ENCODE measurements at places on chromosomes 16 and 17.

DNA sequence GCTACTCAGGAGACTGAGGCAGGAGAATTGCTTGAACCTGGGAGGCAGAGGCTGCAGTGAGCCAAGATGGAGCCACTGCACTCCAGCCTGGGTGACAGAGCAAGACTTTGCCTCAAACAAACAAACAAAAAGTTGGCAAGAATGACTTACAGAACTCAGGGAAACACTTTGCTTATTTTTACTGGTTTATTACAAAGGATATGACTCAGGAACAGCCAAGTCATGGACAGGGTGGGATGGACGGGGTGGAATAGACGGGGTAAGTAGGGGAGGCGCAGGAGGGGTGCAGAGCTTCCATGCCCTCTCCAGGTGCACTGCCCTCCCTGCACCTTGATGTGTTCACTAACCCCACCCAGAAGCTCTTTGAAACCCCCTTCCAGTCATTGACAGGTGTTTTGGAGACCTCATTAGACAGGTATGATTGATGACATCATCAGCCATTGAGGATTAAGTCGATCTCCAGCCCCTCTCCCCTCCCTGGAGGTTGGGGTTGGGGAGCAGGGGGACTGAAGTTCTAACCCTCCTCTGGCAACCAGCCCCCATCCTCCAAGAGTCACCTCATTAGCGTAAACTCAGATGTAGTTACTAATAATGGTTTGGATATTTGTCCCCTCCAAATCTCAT lies 41.3 kb upstream of the ZCCHC14 start:
- no peak for DNase-seq

DNA sequence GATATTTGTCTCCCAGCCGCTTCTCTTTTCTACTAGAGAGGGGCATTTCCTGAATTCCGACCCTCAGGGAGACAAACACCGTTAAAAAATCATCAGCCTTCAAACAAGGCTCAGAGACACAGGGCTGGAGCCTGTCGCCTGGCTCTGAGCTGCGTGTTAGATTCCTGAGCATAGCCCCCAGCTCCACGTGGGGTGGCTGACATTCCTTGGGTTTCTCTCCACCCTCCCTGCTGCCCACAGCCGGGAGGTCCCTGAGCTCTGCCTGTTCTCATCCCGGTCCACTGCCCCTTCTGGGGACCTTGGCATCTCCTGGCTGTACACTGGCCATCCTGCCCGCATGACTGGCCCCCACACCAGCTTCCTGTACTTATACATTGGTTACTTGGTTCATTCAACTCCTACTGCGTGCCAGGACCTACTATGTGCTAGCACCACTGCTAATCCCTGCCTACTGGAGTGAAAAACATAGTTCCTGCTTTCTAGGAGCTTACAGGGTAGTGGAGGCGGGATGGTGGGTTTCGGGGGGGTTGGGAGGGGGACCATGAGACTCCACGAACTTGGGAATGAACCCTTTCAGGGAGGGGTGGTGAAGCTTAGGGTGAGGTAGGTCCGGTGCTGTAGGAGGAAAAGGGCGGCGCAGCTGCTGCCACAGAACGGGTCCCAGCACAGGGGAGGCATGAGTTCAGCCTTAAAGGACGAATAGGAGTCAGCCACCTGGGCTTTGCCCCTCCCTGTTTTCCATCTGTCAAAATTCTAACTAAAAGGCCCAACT lies 52.1 kb upstream of the TMEM132E start:
- no peak for DNase-seq

- DNase-seq = no peak
These were observed 53.1 kb upstream of the WSB1 start for GRCh38 chr17:27240802-27241155.

DNA sequence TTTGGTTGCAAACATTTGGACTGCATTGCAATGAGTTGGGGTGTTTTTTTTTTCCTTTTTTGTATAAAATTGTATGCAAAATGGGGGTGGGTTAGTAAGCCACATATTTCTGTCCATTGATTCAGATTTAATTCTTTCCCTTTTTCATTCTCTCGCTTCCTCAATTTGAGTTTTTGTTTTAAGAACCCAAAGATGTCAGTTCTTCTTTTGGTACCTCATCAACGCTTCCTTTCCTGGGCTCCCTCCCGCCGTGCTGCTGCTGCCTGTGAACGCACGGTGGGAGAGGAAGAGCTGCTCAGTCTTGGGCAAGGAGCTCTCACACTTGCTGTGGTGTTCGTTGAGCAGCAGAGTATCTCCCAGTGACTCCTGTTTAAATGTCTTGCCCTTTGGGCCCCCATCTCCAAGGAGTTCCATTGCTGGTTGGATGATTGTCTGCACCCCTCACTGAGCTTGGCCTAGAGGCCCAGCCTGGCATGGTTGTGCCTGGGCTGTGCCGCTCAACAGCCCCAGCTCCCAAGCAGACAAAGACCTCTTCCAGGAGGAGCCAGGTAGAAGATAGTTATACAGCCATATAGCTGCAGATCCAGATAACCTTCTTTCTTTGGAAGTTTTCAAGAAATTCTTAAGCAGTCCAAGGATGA lies 13.6 kb downstream of the UBFD1 start:
- DNase-seq = peak; percentile 22

DNA sequence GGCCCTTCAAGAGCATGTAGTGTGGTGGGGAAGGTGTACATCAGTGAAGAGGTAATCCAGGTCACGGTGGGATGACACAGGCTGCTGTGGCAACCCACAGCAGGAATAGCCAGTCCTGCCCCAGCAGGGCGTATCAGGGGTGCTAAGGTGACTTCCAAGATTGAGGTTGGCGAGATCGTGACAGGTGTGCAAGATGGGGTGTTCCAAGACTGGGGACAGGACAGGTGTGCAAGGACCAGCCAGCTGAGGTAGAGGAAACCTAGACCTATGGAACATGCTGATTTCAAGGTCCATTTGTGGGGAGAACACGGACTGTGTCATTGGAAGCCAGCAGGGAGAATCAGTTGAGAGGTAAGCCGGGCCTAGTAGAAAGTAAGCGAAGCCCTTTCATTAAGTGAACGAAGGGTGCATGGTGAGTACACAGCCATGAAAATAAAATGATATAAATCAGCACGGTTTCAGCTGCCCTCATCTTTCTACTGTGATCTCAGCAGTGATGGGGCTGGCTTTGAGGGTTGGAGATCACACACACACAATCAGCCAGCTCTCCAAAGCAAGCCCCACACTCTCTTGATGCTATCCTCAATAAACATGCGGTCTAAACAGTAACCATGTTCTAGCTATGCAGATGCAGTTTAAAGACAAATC lies 497.0 kb downstream of the WWOX start:
- DNase-seq = no peak

- DNase-seq = no peak
These were observed 14.8 kb downstream of the UTS2R start for GRCh38 chr17:82386255-82386831.

DNA sequence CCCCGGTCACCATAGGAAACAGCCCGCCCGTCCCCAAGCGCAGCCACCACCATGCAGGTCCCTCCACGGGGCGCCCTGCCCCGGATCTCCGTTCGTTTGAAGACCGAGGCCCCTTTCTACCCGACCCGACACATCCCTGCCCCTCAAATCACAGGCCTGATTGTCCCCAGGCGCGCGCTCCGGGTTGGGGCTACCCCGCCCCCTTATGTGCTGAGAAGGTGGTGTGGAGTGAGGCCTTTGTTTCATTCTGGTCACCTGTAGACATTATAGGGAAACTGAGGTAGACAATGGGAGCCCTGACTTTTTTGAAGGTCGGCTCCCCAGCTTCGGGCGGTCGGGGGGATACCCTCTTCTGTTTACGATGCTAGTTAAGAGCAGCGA lies 763 bp upstream of the ACTG1 start:
- no peak for DNase-seq

DNA sequence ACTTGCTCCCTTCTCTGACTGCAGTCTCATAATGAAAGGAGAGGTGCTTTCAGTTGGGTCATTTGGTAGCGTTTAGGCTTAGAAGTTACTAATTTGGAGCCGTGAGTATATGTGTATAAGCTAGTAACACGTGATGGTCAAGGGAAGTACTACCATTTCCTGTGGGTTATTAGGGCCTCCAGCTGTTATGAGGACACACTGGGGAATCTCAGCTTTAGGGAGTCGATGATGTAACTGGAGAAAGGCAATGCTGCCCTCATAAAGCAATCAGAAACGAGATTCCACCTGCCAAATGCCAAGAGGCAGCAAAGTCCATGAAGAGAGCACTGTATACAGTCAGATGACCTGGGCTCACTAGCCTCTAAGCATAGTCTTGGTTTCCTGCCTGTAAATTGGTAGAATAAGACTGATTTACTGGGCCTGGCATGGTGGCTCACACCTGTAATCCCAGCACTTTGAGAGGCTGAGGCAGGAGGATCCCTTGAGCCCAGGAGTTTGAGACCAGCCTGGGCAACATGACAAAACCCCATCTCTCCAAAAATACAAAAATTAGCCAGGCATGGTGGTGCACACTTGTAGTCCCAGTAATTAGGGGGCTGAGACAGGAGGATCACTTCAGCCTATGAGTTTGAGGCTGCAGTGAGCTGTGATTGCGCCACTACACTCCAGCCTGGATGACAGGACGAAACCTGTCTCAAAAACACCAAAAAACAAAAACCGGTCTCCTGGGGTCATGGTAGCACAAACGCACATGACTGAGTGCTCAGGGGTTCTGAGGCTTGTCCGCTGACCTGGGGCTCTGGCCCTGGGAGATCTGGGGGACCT lies 53.0 kb downstream of the SF3B3 start:
- no peak for DNase-seq

- no peak for DNase-seq
These were observed 5.3 kb downstream of the ZNF385C start for GRCh38 chr17:42092939-42093338.

DNA sequence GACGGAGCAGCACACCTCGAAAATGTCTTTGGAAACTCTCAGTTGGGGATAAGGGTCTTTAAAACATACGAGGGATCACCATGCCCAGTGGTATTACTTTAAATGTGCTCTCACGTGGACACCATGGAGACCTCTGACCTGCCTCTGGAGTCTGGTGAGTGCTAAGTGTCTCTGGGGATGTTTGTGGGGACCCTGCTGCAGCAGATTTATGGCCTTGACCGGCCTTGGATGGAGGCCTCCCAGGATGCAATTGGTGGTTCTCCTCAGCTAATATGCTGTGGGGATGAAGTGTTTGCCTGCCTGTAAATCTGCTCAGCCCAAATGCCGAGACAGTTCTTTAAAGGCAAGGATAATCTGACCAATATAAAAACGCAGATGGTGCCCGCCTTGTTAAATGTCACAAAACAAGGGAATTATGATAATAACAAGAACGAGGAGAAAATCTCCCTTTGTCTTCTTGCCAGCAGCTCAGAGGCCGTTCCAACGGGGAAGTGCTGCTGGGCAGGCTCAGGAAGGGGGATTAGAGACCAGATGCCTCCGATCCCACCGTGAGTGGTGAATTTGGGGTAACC lies 154.4 kb downstream of the ABCC12 start:
- DNase-seq = no peak

DNA sequence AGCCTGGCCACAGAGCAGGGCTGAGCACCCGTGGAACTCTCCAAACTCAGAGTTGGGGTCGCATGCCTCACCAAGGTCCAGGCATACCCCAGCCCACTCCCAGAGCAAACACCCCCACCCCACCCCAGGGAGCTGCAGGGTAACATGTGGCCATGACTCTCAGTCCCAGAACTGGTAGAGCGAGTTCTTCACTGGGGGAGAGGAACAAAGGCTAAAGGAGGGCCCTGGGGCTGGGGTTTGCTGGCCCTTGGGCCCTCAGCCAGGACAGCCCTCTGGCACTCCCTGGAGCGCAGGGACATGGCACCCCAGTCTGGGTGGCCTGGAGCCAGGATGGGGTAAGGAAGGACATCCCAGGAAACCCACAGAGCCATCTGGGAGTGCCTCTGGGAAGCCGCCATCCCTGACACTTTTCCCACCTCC lies 4.2 kb downstream of the HID1 start:
- DNase-seq = no peak

GRCh38 chr17:27530764-27531391 lies 74.6 kb downstream of the KSR1 start:
- no peak for DNase-seq

- DNase-seq = no peak
These were observed 98.9 kb downstream of the CCT6B start for GRCh38 chr17:34862384-34862783.

- no peak for DNase-seq
These were observed 84.6 kb downstream of the N4BP1 start for GRCh38 chr16:48525201-48526057.

- DNase-seq = no peak
These were observed 17.2 kb upstream of the RSL1D1 start for GRCh38 chr16:11868412-11868980.

DNA sequence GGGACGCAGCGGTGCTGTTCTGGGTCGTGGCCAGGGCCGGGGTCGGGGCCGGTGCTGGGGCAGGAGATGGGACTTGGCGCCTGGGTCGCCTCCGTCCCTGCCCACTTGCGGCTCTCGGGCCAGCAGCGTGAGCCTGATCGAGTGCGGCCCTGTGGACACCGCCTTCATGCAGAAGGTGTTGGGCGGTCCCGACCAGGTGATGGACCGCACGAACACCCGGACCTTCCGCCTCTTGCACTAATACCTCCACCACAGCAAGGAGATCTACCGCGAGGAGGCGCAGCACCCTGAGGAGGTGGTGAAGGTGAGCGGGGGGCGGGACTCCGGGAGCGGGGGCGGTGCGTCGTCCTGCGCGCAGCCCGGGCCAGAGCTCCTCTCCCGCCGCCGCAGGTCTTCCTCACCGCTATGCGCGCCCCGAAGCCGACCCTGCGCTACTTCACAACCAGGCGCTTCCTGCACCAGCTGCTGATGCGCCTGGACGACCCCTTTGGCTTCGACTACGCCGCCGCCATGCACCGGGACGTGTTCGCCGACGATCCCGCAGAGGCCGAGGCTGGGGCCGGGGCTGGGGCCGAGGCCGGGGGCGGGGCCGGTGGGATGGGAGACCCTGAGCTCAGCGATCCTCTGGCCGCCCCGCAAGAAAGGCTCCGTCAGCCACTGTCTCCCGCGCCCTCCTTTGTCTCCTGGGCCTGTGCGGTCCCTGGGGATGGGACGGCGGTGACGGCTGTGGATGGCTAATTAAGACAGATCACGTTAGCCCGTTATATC lies 4.5 kb upstream of the HSD17B1 start:
- DNase-seq = peak; percentile 97

- DNase-seq = peak; percentile 72
These were observed 58.8 kb downstream of the ZDHHC7 start for GRCh38 chr16:84952335-84953189.

- no peak for DNase-seq
These were observed 452.7 kb downstream of the WWOX start for GRCh38 chr16:78552106-78552675.

DNA sequence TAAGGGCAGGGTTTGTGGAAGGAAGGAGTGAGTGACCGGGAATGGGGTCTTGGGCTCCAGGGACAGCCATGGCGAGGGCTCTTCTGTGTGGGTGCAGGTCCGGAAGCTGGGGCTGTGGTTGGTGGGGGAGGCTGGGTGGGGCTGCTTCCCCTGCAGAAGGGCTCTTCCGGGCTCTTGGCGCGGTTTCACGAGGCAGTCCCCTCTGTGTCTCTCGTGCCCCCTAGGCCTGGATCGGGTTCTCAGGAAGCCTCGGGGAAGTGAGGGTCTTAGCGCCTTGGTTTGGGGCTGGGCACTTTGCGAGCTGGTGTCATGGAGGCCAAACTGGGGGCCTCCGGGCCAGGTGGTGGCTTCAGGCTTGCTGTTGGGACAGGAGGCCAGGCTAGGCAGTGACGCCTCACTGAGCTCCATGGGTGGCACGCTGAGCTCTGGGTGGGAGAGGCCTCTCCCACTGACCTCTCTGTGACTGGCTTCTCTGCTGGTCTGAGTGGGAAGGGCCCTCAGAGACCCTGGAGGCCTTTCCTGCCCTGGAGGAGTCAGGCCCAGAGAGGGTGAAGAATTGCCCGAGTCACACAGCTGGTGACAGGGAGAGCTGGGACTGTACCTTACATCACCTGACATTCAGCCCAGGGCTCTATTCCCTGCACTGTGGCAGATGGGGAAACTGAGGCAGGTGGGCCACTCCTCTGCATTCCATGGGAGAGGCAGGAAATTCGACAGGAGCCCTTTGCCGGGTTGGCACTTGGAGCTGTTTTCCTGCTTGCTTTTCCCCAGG lies 8.2 kb downstream of the ADCY7 start:
- peak; percentile 82 for DNase-seq

All from GM12891 (cell line).